T-helper 1 cell (primary cell): ENCODE measurements at places on chromosomes 6 and 20.

- peak; percentile 96 for DNase-seq
Measured at GRCh38 chr6:159726918-159727716, at the start of gene WTAP. TSS of gene WTAP (plus strand) at chr6:159727506. CDS start at chr6:159736266, 8,760 bp downstream.

GRCh38 chr6:110563711-110564110, 87.3 kb upstream of the SLC22A16 start:
- no peak for DNase-seq

GRCh38 chr20:709991-710779, 34.6 kb upstream of the SCRT2 start:
- no peak for DNase-seq

GRCh38 chr6:47239546-47239945, 70.2 kb downstream of the TNFRSF21 start:
- no peak for DNase-seq

GRCh38 chr20:13661070-13661685, 22.4 kb upstream of the TASP1 start:
- DNase-seq: no peak
